ENCODE measurements at places on chromosomes 5 and 9.

- no peak for DNase-seq
Measured at GRCh38 chr9:29449306-29449705, 1876.0 kb upstream of the C9orf72 start.

DNA sequence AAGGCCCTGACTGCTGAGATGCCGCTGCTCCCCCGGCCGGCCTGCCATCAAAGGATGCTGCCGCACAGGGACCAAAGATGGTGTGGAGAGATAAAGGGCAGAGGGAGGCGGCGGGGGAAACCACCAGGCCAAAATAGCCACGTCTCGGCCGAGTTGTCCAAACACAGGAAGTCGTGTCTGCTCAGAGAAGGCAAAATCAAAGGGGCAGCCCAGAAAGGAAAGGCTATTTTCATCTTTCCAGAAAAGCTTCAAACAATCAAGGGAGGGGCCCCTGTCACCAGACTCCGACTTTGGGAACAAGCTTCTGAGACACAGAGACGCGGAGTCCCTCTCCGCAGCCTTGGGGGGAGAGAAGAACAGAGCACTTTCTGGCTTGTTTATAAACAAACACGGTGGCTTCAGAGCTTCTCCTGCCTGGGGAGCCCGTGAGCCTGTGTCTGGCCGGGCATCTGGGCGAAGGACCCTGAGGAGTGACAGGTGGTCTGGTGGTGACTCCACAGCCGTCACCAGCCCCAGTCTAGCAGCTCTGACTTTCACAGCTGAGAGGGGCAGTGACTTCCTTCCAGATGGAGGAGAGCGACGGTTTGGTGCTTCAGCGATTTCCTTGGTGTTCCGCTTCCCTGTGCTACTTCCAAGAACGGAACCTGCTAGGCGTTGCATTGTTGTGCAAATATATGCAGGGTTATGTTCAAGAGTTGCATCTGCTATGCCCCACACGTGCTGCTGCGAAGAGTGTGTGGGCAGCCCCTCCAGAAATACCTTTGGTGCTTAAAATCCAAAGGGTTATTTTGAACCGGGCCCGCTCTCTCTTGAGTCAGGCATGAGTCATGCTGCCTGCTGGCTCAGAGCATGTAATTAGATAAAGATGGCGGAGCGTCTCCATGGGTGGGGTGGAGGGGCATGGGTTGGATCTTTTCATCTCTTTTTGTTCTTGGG, 24.0 kb downstream of the ADAMTSL2 start:
- DNase-seq, result no peak

- no peak for DNase-seq
Measured at GRCh38 chr9:136784997-136785361, 6.2 kb upstream of the TMEM141 start.

DNA sequence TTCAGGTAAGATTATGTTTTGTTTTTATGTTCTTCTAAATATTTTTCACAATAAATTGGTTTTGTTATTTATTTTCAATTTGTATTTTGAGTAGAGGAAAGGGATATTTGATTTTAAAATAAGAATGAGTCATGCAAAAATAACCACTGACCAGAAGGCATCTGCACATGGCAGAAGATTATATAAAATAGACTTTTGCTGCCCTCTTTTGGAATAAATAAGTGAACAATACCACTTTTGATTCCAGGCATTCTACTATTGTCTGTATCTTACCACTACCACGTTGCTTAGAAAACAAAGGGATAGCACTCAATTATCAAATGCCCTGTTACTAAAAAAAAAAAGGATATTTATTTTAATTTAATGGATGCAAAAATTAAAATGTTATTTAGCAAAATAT, 227.3 kb upstream of the ITGA1 start:
- DNase-seq, result no peak

GRCh38 chr9:78542491-78543181, 245.7 kb downstream of the PSAT1 start:
- DNase-seq, result peak; percentile 53

- DNase-seq, result no peak
Measured at GRCh38 chr9:95047452-95048224, 269.9 kb downstream of the FANCC start.

DNA sequence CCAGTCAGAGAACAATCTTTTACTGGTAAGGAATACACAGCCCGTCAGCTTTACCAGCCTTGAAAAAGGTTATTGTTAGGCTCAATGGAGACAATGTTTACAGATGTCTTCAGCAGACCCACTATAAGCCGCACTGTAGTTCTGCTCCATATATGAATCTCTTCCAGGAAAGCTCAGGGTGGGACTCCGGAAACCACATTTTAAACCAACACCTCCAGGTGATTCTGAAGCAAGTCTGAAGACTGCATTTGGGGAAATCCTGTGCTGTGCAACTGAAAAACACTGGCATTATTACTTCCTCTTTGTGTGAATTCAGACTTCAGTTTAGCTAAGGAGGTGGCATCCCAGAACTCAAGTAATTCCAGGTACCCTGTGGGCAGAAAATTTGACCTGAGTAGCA, 3.5 kb downstream of the GZMK start:
- DNase-seq, result no peak

GRCh38 chr9:69549310-69550202, 122.6 kb downstream of the APBA1 start:
- peak; percentile 53 for DNase-seq

DNA sequence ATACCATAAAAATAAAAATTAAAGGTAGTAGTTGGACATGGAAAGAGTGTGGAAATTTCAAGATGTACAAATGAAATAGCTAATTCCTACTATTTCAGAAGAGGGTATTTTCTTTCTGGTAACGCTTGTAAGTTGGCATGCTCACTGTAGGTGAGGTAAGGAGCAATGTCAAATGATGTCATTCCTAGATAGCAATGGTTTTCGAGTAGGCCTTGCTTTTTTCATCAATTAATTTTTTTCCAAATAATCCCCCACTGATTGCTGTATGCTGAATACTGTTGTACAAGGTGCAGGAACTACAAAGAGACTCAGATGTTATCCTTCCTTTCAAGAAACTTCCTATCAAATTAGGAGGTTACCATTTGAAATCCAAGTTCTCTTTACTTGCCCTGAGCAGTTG, 928 bp upstream of the SELENOP start:
- no peak for DNase-seq

DNA sequence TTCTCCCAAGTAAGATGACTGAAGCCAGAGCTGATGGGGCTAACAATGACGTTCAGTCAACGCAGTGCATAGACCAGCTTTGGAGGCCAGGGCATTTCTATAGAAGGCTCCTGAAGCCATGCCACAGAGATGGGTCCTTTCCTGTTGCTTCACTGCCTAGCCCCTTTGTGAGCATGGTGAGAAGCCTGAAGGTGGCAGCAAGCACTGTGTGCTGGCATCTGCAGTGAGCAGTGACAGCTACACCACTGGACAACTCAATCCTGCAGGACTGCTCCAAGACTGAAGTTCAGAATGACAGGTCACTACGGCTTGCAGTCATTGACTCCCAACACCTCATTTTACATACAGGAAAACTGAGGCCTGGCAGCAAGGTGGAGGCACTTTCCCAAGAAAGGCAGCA, 229.0 kb downstream of the TSSK1B start:
- no peak for DNase-seq

DNA sequence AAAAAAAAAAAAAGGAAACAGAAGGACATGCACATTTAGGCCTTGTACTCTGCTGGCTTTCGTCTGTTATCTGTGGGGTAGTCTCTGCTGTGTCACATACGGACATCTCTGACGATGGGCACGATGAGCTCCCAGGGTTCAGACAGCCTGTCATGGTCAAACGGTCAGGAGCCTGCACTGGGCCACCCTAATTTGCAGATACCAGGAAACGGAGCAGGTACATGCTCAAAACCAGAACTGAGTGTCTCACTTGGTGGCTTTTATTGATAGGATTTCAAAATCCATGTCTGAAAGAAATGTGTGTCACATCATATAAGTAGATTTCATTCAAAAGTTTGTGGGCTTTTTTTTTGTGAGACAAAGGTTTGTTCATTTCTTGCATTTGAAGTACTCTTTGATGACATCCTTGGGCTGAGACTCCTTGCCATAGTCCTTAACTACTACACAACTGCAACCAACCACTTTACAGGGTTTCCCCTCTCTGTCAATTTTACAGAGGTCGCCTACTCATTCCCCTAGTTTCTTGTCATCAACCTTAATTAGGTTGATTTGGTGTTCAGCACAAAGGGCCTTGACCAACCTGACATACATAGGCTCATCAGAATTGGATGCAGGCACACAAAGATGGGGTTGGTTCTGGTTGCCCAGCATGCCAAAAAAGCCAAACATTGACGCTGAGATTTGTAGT, 9.0 kb downstream of the CKMT2 start:
- no peak for DNase-seq

DNA sequence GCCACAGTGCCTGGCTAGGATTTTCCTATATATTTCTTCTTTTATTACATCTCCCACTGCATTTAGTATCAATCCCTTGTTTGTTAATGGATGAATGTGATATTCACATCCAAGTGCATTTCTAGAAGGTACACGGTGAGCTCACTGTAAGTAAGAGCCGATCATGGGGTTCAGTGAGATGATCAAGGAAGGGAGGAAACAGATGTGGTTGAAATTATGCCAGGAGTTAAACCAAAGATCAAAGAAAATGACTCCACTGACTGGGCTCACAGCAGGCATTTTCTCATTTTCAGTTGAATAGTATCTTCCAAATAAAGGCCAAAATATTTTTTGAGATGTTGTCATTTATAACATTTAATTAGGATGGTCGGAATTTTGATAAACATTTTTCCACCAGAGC, 97.8 kb downstream of the CFAP90 start:
- no peak for DNase-seq

DNA sequence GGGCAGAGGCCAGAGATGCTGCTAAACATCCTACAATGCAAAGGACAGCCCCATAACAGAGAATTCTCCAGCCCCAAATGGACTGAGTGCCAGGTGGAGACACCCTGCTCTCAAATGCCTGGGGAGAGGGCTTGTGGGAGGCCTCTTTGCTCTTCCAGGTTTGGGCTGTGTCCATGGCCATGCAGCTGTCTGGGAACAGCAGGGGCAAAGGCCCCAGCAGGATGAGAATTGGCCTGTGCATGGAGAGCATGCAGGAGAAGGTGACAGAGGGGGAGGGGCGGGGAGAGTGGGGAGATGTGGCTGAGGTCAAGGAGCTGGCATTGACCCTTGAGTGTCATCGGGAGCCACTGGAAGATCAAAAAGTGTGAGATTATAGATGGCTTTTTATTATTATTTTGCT, 111.5 kb upstream of the ERCC6L2 start:
- no peak for DNase-seq

GRCh38 chr5:131825404-131826013, 28.7 kb upstream of the FNIP1 start:
- no peak for DNase-seq

DNA sequence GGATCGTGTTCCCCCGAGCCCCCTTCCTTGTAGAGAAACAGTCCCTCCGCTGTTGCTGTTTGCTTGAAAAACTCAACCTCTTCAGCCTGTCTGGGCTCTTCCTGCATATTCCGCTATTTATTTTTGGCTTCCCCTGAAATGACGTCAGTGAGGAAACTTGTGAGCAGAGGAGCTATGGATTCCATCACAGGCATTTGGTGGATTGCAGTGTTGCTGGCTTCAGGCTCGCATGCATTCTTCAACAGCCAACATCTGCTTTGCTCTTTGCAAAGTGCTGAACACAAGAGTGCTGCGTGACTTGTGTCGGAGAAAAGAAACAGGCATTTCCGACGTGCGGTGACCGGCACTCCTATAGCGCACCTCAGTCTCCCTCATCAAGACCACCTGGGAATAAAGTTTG, 232.7 kb downstream of the RFK start:
- no peak for DNase-seq

DNA sequence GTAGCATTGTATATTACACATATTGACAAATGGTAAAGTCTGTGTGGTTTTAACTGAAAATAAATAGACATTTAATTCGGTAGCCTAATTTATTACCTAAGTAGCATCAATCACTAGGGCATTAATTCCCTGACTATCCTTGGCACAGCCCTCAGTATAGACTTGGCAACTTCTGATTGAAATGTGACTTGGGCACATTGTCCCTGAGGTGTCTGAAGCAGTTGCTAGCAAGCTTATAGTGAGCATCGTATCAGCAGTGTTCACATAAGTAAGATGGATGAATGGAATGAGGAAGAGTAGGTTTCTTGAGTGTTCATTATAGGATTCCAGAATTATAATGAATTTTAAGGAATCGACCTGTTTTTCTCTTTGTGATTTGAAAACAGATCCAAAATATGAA, 16.1 kb downstream of the LURAP1L start:
- peak; percentile 68 for DNase-seq

DNA sequence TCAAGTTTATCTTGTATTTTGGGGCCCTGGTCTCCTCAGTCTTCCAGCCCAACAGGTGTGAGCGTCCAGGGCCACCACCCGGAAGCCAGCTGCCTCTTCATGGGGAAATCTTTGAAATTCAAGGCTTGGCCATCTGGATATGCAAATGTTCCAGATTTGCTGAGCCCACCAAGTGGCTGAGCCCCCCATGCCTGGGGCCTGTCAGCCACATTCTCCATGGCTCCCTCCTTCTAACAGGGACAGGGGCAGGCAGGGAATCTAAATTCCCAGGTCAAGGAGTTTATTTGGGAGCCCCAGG, 14.2 kb upstream of the CXXC5 start:
- DNase-seq, result no peak

DNA sequence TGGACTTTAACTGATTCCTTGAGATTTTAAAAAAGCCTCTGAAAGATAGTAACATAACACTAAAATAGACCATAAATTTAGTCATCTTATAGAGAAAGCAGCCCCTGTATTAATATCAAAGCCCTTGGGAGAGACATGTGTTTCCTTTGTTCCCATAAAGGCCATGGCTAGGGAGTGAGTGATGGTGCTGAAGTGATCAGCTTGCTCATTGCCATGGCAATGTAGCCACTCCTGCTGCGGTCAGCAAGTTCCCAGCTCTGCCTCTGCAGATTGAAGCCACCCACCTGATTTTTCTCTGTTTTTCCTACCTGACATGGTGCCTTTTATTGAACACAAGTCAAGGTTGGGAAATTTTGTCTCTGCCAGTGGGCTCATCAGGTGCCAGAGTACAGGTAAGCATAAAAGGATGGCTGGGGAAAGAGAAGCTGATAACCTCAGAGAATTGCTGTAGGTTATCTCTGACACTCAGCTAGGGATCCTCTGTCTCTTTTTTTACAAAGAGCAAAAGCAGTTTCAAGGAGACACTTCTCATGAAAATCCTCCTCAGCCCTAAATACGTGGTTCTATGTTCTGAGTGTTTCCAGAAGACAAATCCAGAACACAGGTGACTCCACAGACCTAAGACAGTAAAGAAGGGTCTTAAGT, 296.3 kb upstream of the NMUR2 start:
- DNase-seq, result no peak

GRCh38 chr5:110476164-110476563, 250.3 kb downstream of the TMEM232 start:
- no peak for DNase-seq

DNA sequence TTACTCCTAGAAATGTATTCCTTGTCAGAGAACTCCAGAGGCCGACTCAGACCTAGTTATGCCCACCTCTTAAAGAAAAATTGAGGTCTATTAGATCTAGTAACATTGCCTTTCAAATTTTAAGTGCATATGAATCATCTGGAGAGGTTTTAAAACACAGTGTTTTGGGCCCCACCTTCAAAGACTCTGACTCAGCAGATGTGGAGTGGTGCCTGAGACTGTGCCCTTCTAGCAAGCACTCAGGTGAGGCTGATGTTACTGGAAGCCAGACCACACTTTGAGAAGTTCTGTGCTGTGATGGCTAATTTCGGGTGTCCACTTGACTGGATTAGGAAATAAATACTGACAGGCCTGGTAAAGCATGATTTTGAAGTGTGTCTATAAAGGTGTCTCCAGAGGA, 10.6 kb downstream of the FOXB2 start:
- DNase-seq, result no peak

- no peak for DNase-seq
Measured at GRCh38 chr9:96505316-96505991, 55.5 kb downstream of the HABP4 start.
